ENCODE measurements at places on chromosomes 7 and 10.
A peak's percentile ranks its signal among the peaks of the same experiment; 100 is the strongest.

DNA sequence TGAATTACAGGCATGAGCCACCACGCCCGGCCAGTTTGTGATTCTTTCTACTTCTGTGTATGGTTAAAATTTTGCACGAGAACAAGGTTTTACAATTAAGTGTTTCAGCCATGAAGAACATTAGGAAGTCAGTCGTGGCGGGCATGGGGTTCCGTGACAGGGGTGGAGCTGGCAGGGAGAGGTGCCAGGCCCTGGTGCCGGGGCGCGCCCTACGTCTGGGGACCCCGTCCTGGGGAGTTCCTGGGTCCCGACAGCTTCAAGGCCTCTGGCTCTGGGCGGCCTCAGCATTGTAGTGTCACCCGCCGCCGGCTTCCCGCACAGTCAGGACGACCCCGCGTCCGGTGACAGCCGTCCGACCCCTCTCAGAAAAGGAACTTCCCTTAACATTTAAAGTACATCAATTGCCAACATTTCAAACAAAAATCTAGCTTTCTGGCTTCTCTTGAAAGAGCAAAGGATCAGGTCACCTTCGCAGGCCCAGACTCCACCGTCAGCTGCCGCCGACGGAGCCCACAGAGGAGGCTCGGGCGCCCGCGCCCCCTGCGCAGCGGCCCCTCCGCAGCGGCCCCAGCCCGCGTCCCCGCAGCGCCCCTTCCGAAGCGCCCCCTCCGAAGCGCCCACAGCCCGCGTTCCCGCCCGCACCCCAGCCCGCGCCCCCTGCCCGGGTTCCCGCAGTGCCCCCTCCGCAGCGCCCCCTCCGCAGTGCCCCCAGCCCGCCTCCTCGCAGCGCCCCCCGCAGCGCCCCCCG is 23.2 kb upstream of the MKI67 start:
- DNase-seq, result no peak

- DNase-seq, result no peak
These were observed 375.8 kb downstream of the MDFIC start for GRCh38 chr7:115297656-115298055.

DNA sequence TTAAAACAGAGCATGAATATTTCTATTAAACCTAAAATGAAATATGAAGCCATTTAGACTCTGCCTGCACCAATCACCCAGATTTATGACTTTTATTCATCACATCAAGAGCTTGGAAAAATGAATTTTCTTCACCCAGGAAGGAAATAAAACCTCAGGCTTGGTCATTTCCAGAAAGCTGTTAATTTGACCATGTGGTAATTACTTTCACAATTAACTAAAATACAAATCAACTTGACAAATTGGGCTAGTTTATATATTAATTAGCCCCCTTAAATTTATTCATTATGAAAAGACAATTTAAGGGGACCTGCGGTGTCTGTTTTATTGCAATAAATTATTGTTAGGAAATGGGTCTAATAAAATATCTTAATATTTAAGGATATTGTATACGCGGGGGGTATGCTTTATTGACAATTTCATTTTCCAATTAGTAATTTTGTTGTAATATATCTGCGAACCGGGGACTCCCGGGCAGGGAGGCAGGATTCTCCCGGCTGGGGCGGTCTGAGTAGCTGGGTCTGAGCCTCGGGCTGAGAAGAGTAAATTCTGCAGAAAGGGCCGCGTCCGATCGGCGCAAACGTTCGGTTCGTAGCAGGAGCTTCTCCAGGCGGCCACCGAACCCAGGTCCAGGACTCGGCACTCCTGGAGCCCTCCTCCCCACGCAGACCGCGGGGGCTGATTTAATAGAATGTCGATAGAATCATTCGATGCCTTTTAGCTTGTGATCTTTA is 9.4 kb upstream of the MNX1 start:
- no peak for DNase-seq

DNA sequence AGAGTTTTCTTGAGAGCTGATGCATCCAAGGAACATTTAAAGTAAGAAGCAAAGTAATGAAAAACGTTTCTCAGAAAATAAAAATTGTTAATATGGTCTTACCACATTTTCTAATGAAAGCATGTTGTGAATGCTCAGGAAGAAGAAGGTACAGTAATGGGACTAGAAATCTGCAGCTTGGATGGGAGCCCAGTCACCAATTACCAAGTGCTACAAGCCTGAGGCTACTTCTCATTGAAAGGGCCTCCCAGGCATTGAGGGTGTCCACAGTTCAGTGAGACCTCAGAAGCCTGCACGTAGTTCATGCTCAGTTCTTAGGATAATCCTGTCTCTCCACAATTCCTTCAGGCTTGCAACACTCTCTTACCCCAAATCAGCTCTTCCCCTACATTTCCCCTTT is 17.6 kb downstream of the PTN start:
- no peak for DNase-seq

DNA sequence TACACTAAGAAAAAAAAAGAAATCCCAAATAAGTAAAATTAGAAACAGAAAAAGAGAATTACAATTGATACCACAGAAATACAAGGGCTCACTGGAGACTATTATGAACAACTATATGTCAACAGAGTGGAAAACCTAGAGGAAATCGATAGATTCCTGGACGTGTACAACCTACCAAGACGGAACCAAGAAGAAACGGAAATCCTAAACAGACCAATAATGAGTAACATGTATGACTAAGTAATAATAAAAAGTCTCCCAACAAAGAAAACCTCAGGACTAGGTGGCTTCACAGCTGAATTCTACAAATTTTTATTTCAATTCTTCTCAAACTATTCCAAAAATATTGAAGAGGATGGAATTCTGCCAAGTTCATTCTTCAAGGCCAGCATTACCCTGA is 13.9 kb downstream of the DIP2C start:
- DNase-seq, result no peak

GRCh38 chr10:131701131-131701947 is 199.5 kb upstream of the PPP2R2D start:
- DNase-seq, result no peak

- DNase-seq, result no peak
These were observed 461.7 kb upstream of the GALNT17 start for GRCh38 chr7:70670288-70670687.

DNA sequence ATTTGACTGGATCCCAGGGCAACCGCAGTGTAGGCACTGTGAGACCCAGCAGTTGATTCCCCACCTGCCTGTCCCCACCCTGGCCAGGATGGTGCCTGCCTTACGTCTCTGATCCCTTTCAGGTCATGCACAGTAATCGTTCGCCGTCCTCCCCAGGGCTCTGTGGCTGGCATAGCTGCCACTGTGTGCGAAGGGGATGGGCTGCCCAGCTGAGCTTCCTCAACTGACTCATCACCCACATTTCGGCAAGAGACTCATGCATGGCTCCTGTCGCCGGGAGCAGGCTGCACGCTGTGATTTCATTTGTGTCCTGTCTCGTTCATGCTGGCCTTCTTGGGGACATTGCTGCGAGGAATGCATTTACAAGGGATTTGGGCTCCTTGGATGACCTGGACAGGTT is 252.4 kb downstream of the KLF6 start:
- DNase-seq, result no peak

DNA sequence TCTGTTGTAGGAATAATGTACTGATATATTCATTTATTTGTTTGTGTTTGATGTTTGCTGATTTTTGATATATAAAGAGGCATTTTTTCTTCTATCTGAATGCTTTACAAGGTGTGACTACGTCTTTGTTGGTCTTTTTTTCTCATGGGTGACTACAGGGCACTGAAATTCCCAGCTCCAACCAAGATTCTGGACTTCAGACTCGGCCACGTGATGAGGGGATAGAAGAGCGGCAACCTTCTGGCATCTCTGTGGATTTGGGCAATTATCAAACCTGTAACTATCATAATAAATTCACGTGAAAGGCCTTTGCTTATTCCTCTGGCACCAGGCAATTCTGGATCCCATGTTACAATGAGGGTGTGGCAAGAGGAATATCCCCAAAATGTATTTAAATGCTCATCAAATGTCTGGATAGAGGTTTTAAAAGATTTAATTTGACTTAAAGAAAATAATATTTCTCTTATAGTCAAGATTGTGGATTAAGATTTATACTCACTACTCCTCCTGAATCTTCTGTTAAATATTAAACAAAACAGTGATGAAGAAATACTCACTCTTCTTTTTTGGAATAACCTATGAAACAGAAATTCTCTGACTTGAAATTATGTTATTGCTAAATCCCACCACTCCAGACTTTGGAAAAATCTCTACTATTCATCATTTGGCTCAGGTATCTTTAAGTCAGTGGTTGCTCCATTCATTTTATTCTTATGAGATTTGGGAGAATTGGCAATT is 276.3 kb downstream of the GPR37 start:
- DNase-seq, result no peak

DNA sequence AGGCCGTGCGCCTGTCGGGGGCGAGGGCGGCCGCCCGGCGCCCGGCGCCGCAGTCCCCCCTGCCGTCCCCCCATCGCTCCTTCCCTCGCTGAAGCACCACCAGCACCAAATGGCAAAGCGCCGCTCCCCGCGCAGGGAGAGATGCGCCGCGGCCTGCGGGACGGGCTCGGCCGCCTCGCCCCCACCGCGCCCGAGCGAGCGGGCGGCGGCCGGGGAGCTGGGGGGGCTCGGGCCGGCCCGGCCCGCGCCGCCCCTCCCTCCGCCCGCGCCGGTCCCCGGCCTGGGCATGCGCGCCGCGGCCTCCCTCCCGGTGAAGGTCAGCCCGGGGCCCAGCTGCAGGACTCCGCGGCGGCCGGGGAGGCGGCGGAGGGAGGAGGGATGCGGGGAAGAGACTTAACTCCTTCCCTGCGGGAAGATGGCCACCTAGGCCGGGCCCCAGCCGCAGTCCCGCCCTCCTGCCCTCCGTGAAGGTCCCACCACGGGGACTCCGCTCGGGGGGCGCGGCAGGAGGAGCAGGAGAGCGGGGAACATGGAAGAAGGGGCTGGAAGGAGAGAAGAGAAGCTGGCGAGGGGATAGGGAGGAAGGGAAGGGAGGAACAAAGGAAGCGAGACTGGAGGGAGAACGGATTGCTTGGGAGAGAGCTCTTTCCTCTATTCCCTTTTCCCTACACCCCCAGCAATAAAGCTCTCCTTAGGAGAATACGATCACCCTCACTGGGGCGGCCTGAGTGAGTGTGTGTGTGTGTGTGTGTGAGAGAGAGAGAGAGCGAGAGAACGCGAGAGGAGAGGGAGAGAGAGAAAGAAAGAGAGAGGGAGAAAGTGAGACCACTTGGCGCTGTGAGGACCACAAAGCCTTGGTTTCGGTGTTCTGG is 3.4 kb upstream of the SMARCD3 start:
- no peak for DNase-seq

GRCh38 chr10:75335191-75335590 is 66.4 kb downstream of the ZNF503 start:
- no peak for DNase-seq

DNA sequence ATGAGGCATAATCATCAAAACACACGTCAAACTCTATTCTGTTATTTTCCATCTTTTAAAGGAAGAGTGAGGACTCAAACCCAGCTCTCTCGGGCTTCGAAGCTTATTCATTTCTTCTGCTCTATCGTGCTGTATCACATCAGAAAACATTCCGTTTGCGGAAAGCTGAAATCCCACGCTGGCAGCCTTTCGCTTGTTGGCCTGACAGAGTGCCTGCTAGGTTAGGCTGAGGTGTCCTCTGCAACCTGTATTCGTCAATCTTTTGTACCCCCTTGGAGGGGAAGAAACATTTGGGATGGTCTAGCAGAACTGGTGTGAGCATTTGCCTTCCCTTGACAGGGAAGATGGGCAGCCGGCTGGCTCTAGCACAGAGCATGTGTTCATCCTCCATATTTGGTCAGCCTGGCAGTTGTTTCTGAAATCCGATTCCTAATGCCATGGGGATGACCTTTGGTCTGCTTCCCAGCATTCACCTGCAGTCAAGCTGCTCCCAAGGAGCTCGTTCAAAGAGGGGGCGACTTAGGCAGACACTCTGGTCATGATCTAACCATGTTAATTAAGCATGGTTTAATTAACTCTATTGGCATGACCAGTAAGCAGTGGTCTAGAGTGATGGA is 55.2 kb downstream of the TACC2 start:
- no peak for DNase-seq

DNA sequence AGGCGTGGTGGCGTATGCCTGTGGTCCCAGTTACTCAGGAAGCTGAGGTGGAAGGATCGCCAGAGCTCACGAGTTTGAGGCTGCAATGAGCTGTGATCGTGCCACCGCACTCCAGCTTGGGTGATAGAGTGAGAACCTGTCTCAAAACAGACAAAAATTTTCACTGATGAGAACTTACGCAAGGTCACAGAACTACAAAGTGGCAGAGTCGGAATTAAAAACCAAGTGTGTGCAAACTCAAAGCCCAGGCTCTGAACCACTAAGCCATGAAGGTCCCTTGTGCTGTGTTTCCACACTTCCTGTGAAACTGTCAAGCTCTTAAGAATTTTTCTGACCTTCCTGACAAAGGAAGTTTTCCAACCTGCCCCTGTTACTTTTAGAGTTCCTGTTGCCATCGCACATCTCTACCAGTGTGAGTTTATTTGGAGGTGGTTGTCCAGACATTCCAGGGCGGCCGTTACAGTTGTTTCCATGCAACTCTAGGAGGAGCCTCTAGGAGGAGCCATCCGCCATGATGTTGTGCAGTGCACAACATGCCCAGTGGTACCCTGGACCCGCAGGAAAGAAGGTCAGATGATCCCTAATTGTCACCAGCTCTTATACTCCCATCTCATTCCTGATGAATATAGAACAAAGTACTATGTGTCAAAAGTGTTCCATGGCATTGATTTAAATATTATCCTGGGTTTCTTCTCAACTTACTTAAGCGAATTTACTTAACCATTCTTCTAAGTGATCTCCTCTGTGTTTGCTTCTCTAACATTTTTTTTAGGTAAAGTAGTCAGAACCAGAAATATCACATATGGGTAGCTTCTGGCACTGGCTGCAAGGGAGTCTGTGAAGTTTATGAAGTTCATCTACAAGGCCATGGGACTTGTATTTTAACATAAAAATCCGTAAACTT is 49.0 kb upstream of the LYZL1 start:
- peak; percentile 33 for DNase-seq

DNA sequence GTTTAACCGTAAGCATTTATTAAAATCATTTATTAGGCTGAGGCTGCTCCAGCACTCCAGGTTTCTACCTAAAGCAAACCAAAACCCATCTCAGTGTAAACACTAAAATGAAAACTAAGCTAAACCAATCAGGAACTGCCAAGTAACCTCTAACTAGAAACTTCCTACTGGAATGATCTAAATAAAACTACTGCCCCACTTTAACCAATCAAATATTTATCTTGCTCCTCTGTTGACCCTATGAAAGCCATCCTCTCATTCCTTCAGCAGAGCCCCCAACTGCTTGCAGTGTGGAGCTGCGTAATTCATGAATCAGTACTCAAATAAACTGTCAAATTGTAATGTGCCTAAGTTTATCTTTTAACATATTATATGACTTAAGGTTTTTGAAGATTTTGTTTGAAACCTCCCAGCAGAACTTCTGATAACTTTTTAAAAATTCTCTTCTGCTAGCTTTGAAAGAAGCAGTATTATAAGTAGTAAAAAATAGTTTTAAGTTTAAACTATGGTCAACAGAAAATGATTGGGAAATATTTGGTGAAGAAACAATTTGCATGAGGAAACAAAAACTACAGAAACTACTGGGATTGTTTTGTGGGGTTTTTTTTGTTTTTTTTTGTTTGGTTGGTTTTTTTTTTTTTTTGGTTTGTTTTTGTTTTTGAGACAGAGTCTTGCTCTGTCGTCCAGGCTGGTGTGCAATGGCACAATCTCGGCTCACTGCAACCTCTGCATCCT is 47.4 kb downstream of the GPR37 start:
- DNase-seq, result no peak

All from SW 1271 (cell line).